ENCODE measurements at places on chromosomes 5 and 9.

- no peak for DNase-seq
Measured at GRCh38 chr5:74966141-74967026, 86.0 kb downstream of the GCNT4 start.

DNA sequence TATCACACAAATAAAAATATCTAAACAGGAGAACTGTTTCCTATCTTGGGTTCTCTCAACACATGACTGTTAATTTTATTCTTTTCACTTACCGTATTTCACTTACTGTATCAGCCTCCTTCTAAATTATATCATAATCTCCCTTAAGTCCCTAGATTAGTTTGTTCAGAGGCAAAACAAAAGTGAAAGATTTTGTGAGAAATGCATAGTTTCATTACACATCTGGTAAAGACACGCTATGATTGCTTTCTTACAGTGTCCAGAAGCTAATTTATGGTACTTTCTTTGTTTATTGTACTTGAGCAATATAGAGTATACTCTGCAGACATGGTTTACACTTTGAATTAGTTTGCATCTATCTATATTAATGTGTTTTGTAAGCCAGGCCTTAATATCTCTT, 159.7 kb upstream of the TLX3 start:
- no peak for DNase-seq

DNA sequence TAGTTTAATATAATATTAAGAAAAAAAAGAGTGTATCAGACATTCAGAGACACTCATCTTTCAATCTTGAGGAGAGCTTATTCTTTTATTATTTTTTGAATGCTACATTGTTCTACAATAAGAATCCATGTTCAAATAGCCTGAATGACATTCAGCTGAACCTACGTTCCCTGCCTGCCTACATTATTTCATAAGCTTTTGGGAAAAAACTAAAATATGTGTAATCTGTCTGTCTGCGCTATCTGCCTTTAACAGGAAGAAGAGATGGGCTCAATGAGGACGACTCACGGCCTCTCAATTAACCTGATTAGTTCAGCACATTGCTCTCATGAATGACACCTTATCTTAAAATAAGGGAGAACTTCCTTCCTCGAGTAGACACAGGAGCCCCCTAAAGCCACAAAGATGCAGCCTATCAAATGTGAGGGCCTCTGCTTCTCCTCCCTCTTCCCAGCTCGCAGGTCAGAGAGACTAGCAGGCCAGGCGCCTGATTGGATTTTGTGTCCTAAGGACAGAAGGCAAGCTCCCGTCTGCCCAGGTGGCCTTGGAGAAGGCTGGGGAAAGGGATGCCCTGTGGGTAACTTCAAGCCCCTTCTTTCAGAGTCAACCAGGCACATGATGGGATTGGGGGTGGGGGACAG, 37.8 kb downstream of the EBF1 start:
- DNase-seq: no peak

- DNase-seq: no peak
Measured at GRCh38 chr9:121684381-121685145, 33.1 kb downstream of the DAB2IP start.

- no peak for DNase-seq
Measured at GRCh38 chr9:94300470-94301301, 27.8 kb downstream of the NUTM2F start.

DNA sequence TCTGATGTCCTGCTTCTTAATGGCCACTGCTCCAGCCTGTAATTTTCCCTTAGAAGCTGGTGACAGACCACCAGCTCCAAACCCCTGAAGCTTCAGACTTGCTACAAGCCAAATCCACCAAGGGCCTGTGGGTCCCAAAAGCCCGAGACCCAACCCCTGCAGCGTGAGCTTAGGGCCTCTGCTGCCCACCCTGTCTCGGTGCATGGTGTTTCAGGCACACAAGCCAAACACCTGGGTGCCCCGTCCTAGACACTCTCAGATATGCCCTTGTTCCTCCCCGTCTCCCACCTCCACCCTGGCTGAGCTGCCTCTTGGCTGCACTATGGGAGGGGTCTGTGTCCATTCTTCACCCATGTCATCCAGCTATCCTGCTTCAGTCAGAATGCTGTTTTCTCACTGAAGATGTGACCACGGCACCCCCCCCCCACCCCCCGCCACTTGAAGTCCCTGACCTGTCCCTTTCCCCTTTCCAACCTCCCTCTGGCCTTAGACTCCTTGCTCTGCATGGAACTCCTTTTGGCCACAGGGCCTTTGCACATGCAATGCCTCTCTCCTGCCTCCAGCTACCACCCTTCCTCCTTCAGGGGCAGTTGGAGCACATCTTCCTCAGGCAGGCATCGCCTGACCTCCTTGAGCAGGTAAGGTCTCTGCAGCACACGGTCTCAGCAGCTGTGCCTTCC, 55.8 kb downstream of the ZNF354C start:
- DNase-seq: no peak

DNA sequence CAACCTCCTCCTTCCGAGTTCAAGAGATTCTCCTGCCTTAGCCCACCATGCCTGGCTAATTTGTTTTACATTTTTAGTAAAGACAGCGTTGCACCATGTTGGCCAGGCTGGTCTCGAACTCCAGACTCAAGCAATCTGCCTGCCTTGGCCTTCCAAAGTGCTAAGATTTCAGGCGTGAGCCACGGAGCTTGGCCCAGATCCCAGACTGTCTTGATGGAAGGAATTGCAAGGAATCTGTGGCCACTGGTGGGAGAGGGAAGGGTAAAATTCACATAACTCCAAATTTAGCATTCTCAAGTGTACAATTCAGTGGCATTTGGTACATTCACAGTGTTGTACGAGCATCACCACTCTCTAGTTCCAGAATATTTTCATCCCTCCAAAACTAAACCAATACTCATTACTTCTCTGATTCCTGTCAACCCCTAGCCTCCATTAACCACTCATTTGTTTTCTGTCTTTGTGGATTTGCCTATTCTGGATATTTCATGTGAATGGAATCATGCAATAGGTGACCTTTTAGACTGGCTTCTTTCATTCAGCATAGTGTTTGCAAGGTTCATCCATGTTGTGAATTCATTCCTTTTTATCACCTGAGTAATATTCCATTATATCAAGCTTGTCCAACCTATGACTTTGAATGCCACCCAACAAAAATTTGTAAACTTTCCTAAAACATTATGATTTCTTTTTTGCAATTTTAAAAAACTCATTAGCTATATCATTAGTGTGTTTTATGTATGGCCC, 8.9 kb upstream of the MYO10 start:
- no peak for DNase-seq

- no peak for DNase-seq
Measured at GRCh38 chr5:78289911-78290310, 4.6 kb downstream of the AP3B1 start.

GRCh38 chr5:179355976-179356974, 11.0 kb upstream of the ADAMTS2 start:
- DNase-seq: no peak

- DNase-seq: no peak
Measured at GRCh38 chr9:71987471-71988371, 72.7 kb downstream of the C9orf57 start.

- DNase-seq: no peak
Measured at GRCh38 chr9:73114958-73115357, 36.7 kb upstream of the ANXA1 start.

DNA sequence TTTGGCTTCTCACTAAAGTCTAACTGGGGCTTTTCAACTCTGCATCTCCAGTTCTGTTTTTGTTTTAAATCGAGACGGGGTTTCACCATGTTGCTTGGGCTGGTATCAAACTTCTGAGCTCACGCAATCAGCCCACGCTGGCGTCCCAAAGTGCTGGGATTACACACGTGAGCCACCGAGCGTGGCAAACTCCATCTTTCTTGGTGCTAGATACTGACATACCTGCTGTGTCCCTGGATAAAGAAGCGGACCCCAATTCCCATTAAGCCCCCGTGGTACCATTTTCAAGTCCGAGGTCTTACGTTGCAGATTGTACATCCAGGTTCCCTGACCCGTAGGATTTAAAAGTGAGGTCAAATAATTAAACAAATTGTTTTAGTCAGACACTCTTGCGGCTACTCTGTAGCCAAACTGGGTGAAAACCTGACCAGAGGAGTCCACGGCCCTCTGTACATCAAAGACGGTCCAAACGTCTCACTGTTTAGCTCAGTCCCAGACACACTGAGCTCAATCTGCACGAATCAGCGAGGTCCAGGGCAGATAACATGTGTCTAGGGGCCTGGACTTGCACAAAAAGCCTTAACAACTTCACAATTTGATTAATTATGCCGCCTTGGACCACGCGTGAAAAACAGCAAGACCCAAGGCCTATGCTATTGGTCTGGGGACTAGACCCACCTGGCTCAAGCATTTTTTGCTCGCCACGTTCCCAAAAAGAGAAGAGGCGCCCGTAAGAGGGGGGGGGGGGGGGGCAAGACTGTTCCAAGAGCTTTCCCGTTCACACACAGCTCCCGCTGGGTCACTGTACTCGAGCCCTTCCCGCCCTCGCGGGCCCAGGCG, 727 bp upstream of the DNAJA1 start:
- DNase-seq: peak; percentile 25

DNA sequence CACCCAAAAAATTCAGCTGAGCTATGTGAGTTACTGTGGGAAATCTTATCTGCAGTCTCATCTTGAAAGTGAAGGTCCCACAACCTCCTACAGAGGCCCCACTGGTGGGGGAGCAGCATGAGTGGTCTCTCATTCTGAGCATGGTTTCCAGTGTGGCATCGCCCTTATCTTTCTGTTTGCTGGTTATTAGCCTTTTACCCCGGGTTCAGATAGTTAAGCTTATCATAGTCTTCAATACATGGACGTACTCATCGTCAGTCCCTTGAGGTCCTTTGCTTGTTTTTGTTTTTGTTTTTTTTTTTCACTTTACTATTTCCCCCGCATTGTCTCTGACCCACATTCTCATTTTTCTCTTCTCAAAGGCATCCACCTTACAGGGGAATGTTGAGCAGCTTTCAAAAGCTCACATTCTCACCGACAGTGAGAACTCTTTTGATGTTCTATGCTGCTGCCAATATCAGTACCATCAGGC, 7.7 kb upstream of the HAVCR2 start:
- no peak for DNase-seq

DNA sequence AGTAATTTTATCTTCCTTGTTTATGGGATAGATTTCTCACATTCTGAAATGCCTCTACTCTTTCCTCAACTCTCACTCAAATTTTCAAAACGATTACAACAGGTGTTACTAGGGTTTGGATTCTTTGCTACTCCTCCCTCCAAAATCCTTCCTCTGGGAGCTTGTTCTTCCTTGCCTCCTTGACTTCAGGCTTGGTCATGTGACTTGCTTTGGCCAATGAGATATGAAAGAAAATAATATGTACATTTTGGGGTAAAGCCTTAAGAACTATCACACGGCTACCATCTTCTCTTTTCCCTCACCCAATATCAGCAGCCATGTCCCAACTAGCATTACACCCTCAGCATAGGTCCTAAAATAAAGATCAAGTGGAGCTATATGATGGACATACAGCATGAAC, 28.8 kb upstream of the SLC1A1 start:
- no peak for DNase-seq
